CMK (cell line): ENCODE measurements at places on chromosomes 2 and 18.

DNA sequence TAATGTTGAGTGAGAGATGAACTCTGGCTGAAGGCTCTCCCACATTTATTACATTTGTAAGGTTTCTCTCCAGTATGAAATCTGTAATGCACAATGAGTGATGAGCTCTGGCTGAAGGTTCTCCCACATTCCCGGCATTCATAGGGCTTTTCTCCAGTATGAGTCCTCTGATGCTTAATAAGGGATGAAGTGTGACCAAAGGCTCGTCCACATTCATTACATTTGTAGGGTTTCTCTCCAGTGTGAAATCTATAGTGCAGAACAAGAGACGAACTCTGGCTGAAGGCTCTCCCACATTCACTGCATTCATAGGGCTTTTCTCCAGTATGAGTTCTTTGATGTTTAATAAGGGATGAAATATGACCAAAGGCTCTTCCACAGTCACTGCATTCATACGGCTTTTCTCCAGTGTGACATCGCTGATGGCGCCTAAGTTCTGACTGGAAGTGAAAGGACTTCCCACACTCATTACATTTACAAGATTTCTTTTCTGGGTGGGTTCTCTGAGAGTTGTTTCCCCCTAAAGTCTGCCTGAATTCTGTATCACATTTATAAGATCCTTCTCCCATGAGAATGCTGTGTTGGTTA, 10.2 kb downstream of the ZNF514 start:
- no peak for DNase-seq

DNA sequence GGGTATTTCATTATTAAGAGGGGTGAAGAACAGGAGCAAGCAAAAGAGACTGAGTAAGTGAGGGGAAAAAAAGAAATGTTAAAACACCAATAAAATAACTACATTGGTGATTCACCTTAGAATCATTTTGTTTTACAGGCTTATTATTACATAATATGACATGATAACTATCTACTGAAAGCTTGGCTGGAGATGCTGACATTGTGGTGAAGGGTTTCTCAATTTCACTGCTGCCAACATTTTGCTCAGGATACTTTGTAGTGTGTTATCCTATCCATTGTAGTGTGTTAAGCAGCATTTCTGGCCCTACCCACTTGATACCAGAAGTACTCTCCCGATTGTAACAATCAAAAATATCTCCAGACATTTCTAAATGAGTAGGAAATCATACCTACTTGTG, 1564.6 kb upstream of the NXPH2 start:
- no peak for DNase-seq

- DNase-seq: no peak
Observed at GRCh38 chr18:7388741-7389140, 157.9 kb downstream of the LRRC30 start.

DNA sequence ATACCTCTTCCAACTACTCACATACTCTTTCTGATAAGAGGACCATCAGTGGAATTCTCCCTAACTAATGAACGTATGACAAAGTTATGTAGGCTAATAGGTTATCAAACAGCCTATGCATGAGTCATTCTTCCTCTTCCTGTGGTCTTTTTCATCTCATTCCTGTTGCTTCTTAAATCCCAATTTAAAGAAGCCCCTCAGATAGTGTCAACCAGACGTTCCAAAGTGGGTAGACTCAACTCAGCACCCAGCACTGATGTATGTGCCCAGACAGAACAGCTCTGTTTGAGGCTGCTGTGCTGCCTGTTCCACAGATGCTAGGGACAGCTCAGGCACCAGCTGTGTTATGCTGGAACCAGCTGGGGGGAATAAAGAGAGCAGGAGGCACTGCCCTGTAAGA, 52.6 kb downstream of the CXCR4 start:
- DNase-seq: no peak

DNA sequence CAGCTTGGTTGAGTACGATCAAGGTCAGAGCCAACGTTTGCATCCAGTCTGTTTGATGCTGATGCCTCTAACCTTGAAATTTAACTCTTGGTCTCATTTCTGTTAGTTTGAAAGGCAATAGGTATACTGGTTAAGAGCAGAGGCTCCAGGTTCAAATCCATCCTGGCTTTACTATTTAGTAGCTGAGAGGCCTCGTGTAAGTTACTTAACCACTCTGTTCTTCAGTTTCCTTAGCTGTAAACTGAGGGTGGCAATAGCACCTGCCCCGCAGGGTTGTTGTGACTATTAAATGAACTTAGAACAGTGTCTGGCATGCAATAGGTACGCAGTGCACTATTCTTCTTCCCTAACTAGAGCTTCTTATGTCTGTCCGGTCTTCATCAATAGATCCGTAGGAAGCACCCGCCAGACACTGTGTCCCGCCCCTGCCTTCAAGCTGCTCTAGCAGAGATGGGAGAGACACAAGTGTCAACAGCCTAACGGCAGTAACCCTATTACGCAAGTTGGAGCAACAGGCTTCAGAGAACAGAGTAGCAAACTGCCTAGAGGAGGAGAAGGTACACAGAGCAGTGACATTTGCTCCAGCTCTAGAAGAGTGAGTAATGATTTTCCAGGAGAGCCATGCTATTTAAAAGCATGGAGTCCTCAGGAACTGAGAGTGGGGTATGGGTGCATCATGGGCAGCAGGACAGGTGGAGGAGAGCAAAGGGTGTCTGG, 62.7 kb upstream of the ST3GAL5 start:
- no peak for DNase-seq

DNA sequence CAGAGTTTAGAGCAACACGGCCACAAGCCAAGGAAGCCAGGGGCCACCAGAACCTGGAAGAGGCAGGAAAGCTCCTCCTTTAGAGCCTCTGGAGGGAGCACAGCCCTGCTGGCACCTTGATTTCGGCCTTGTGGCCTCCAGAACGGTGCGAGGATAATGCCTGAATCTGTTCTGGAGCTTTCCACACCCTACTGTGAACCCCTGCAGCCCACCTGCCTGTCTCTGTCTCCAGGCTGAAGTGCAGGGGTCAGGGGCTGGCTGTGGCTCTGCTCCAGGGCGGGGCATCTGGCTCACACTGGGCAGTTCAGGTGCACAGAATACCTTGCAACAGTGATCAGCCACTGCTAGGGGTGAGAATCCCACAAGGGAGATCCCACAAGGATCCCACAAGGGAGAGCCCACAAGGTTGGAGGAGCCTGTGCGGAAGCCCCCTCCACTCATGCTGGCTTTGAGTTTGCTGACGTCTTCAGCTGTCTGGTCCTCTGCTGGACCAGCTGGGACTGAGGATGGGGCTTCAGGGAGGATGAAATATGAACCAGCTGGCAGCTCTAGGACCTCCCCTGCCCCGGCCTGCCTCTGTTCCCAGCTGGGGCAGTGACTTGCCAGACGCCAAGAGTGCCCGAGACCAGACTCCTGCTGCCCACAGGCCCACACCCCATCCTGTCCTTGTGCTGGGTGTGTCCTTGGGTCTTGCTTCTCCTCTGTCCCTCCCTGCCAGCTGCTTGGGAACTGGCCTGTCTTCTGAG, 56.4 kb upstream of the OTOS start:
- no peak for DNase-seq

DNA sequence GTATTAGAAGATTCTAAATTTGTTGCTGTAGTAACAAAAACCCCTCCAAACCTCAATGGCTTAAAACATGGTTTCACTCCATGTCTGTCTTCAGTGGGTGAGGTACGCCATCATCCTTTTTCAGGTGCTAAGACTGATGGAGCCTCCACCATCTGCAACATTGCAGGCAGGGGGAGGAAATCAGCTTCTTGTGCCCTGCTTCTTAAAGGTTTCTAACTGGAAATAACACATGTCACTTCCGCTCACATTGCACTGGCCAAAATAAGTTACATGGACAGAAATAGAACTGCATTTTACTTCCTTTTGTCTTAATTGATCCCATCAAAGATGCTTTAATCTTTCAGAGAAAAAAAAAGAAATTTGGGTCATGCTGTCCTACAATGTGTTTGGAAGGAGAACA, 94.1 kb downstream of the GALNT3 start:
- DNase-seq: no peak

GRCh38 chr2:28463211-28463816, 32.5 kb upstream of the PLB1 start:
- no peak for DNase-seq

- no peak for DNase-seq
Observed at GRCh38 chr2:239255218-239255617, 145.6 kb downstream of the HDAC4 start.
